Stomach (tissue), 19 donors: ENCODE measurements at places on chromosomes 7 and 10.

- H3K4me1 ChIP-seq: no peaks in the 10 kb centered on the region
- DNase-seq: no peak
- no peaks in the 10 kb centered on the region for H3K27me3 ChIP-seq
- H3K27ac ChIP-seq: no peak overlapping the region
Measured at GRCh38 chr7:156232931-156233705, 407.5 kb upstream of the RNF32 start.

DNA sequence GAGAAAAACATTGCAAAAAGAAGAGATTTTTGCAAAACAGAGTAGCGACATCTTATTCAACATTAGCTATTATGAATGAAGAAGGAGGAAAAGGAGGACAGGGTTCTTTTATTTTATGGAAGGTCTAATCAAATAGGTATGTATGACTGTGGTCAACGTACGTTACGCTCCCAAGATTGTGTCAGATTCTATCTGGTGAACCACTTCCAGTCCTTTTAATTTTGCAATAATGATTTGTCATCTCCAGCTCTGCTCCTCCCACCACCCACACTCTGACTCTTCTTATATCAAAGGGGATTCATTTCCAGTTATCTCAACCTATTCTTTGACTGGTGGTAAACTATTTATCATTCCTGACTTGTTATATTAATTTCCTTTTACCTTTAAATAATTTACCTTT, 259.9 kb downstream of the CACNA2D1 start:
- no peaks in the 10 kb centered on the region for H3K27me3 ChIP-seq
- H3K4me1 ChIP-seq: no peaks in the 10 kb centered on the region
- no peak for DNase-seq
- no peaks in the 10 kb centered on the region for H3K36me3 ChIP-seq

- peak overlapping the region; percentile 50 for H3K27ac ChIP-seq
- no peak overlapping the region for H3K4me3 ChIP-seq
- DNase-seq: no peak
- H3K4me1 ChIP-seq: no peaks in the 10 kb centered on the region
- H3K36me3 ChIP-seq: no peaks in the 10 kb centered on the region
Measured at GRCh38 chr10:3895045-3895631, 110.1 kb upstream of the KLF6 start.

DNA sequence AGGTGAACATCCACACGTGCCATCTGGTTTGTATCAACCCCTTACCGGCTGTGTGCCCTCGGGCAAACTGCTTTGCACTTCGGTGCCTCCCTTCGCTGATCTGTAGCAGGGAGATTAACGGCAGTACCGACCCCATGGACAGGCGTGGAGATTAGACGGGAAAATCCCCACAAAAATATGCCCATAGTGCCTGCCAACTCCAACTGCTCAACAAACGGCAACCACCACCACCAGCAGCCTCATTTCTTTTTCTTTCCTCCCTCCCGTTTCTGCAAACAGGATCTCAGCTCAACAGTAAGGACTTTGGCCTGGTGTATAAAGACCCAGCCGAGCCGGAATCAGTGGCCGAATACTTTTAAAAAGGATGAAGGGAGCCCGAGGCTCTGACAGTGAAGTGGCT, 31.0 kb downstream of the CHST15 start:
- DNase-seq: no peak
- no peaks in the 10 kb centered on the region for H3K36me3 ChIP-seq
- H3K4me3 ChIP-seq: no peak overlapping the region

DNA sequence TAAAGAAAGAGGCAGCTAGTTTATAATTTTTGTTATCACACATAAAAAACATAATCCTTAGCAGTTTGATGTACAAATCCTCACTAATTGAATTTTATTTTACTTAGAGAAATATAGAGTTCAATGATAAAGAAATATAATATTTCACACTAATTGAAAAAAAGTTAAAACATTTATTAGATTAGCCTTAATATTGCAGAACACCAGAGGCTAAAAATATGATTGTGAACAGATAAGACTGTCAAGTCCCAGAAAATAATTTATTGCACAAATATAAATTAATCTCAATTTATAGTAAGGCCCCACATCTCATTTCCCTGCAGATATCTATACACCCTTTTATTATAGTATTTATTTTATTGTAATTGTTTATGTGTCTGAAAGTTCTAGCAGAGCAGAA, 690.8 kb upstream of the PHF14 start:
- no peaks in the 10 kb centered on the region for H3K36me3 ChIP-seq
- H3K4me1 ChIP-seq: no peaks in the 10 kb centered on the region
- H3K4me3 ChIP-seq: no peak overlapping the region

- H3K27me3 ChIP-seq: no peaks in the 10 kb centered on the region
- peaks cover 15% of the 10 kb centered on the region for H3K4me1 ChIP-seq
- DNase-seq: peak; percentile 91
- no peak overlapping the region for H3K4me3 ChIP-seq
- H3K27ac ChIP-seq: peak overlapping the region; percentile 48
- H3K36me3 ChIP-seq: peaks cover 64% of the 10 kb centered on the region
Measured at GRCh38 chr7:732094-732541, 5.0 kb upstream of the PRKAR1B start.

DNA sequence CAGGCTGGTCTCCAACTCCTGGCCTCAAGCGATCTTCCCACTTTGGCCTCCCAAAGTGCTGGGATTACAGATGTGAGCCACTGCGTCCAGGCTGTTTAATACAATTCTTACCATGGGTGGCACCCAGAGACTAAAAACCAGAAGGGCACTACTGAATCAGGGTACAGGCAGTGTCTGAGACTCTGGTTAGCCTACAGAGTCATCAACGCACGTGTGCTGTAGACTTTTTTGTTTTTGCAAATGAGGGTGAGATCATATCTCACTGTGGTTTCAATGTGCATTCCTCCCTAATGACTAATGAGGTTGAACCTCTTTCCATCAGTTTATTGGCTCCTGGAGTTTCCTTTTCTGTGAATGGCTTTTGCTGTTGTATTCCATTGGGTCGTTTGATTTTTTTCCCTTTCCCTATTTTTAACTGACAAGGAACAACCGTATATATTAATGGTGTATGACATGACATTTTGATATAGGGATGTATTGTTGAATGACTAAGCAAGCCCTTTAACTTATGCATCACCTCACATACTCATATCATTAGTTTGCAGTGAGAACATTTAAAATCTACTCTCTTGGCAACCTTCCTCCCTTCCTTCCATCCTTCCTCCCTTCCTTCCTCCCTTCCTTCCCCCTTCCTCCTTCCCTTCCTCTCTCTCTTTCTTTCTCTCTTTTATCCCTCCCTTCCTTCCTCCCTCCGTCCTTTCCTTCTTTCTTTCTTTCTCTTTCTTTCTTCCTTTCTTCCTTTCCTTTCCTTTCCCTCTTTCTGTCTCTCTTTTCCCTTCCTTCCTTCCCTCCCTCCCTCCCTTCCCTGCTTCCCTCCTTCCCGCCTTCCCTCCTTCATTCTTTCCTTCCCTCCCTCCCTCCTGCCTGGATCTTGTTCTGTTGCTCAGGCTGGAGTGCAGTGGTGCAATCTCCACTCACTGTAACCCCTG, 9.3 kb upstream of the TMEM270 start:
- no peaks in the 10 kb centered on the region for H3K27me3 ChIP-seq
- no peak overlapping the region for H3K4me3 ChIP-seq
- peak overlapping the region; percentile 71 for H3K27ac ChIP-seq
- no peaks in the 10 kb centered on the region for H3K36me3 ChIP-seq
- DNase-seq: peak; percentile 81
- H3K4me1 ChIP-seq: peaks cover 6% of the 10 kb centered on the region

- no peaks in the 10 kb centered on the region for H3K36me3 ChIP-seq
- no peak overlapping the region for H3K4me3 ChIP-seq
- peak overlapping the region; percentile 91 for H3K27ac ChIP-seq
- H3K27me3 ChIP-seq: no peaks in the 10 kb centered on the region
Measured at GRCh38 chr7:44637788-44638594, 31.6 kb downstream of the OGDH start.

GRCh38 chr10:122780391-122780790, 65.3 kb downstream of the CUZD1 start:
- no peaks in the 10 kb centered on the region for H3K4me1 ChIP-seq
- no peak for DNase-seq
- no peak overlapping the region for H3K27ac ChIP-seq
- H3K36me3 ChIP-seq: no peaks in the 10 kb centered on the region
- no peak overlapping the region for H3K4me3 ChIP-seq
- H3K27me3 ChIP-seq: no peaks in the 10 kb centered on the region

DNA sequence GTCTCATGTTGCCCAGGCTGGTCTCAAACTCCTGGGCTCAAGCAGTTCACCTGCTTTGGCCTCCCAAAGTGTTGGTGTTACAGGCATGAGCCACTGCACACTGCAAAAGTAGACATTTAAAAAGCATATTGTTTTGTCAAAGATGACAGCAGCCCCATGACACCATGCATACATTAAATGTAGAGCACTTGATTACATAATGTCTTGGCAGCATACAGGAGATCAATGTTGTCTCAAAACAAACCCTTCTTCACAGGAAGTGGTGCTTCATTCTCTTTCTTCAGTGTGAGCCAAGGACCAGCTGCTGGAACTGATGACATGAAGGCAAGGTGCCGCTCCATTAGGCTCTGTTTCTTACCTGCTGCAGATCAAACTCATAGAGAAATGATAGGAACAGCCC, 218.4 kb downstream of the KLF6 start:
- DNase-seq: no peak
- no peak overlapping the region for H3K27ac ChIP-seq
- no peaks in the 10 kb centered on the region for H3K36me3 ChIP-seq

GRCh38 chr7:45435131-45435530, 139.0 kb upstream of the ADCY1 start:
- no peaks in the 10 kb centered on the region for H3K4me1 ChIP-seq
- no peak overlapping the region for H3K4me3 ChIP-seq
- no peaks in the 10 kb centered on the region for H3K27me3 ChIP-seq
- DNase-seq: no peak

GRCh38 chr7:71982851-71983250, 429.3 kb downstream of the CALN1 start:
- no peak for DNase-seq
- no peak overlapping the region for H3K4me3 ChIP-seq
- H3K4me1 ChIP-seq: no peaks in the 10 kb centered on the region
- no peaks in the 10 kb centered on the region for H3K27me3 ChIP-seq
- H3K36me3 ChIP-seq: no peaks in the 10 kb centered on the region
- H3K27ac ChIP-seq: no peak overlapping the region

- peak; percentile 79 for DNase-seq
- no peaks in the 10 kb centered on the region for H3K27me3 ChIP-seq
- H3K4me3 ChIP-seq: peak overlapping the region; percentile 80
- peak overlapping the region; percentile 81 for H3K27ac ChIP-seq
Measured at GRCh38 chr7:75638594-75639070, 100.1 kb downstream of the HIP1 start.

- H3K27me3 ChIP-seq: no peaks in the 10 kb centered on the region
- no peak overlapping the region for H3K27ac ChIP-seq
- DNase-seq: no peak
- H3K4me1 ChIP-seq: no peaks in the 10 kb centered on the region
Measured at GRCh38 chr10:57314046-57314445, 953.0 kb upstream of the ZWINT start.

DNA sequence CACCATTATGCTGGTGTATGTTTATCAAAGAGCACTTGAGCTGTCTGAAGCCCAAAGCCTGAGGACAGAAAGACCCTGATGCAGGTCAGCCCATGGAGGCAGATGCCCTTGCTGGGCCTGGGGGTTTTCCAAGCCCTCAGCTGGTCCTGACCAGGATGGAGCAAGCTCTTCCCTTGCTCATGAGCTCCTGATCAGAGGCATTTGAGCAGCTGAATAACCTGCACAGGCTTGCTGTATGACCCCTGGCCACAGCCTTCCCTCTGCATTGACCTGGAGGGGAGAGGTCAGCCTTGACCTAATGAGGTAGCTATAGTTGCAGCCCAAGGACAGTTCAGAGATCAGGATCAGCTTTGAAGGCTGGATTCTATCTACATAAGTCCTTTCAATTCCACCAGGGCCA, 13.0 kb downstream of the AQP1 start:
- H3K4me3 ChIP-seq: no peak overlapping the region
- H3K27ac ChIP-seq: no peak overlapping the region
- peaks cover 3% of the 10 kb centered on the region for H3K36me3 ChIP-seq
- H3K27me3 ChIP-seq: no peaks in the 10 kb centered on the region

DNA sequence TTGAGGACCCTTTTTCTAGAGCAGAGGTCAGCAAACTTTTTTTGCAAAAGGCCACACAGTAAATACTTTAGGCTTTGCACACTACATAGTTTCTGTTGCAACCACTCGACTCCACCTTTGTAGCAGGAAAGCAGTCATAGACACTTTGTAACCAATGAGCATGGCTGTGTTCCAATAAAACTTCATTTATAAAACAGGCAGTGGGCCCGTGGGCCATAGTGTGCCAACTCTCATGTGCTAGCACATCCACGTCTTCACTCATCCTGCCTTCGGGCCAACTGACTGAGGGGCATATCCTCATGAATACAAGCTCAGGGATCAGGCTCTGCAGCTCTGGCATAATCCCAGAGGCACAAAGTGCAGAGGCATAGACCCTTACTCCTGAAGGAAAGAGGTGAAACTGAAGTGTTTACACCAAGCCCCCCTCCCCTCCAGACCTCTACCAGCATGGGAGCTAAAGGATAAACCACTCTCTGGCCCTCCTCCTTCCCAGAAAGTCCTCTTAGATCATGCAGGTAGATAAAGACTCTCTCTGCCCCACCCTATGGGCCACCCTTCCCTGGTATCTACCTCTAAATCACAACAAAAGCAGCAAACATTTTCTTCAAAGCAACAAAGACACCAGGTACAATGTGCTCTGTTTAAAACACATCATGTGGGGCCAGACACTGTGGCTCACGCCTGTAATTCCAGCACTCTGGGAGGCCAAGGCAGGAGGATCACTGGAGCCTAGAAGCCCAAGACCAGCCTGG, 71.0 kb downstream of the DLG5 start:
- no peak overlapping the region for H3K4me3 ChIP-seq
- DNase-seq: no peak
- H3K27me3 ChIP-seq: no peaks in the 10 kb centered on the region
- peaks cover 15% of the 10 kb centered on the region for H3K36me3 ChIP-seq
- peaks cover 7% of the 10 kb centered on the region for H3K4me1 ChIP-seq

- no peak overlapping the region for H3K4me3 ChIP-seq
- H3K27ac ChIP-seq: no peak overlapping the region
- H3K36me3 ChIP-seq: no peaks in the 10 kb centered on the region
- DNase-seq: no peak
- H3K4me1 ChIP-seq: no peaks in the 10 kb centered on the region
Measured at GRCh38 chr7:35495377-35495776, 199.6 kb downstream of the HERPUD2 start.

- no peak overlapping the region for H3K4me3 ChIP-seq
- H3K4me1 ChIP-seq: no peaks in the 10 kb centered on the region
- H3K36me3 ChIP-seq: no peaks in the 10 kb centered on the region
- no peak overlapping the region for H3K27ac ChIP-seq
- H3K27me3 ChIP-seq: no peaks in the 10 kb centered on the region
Measured at GRCh38 chr10:91896212-91896756, 13.0 kb downstream of the FGFBP3 start.

GRCh38 chr10:130421909-130422308, 285.7 kb downstream of the GLRX3 start:
- no peak for DNase-seq
- no peak overlapping the region for H3K4me3 ChIP-seq
- no peaks in the 10 kb centered on the region for H3K4me1 ChIP-seq
- no peaks in the 10 kb centered on the region for H3K27me3 ChIP-seq
- no peaks in the 10 kb centered on the region for H3K36me3 ChIP-seq
- no peak overlapping the region for H3K27ac ChIP-seq

GRCh38 chr10:56487746-56488145, 126.7 kb upstream of the ZWINT start:
- H3K36me3 ChIP-seq: no peaks in the 10 kb centered on the region
- H3K4me1 ChIP-seq: no peaks in the 10 kb centered on the region
- H3K27me3 ChIP-seq: no peaks in the 10 kb centered on the region
- H3K4me3 ChIP-seq: no peak overlapping the region
